SK-MEL-5 (cell line): ENCODE measurements at places on chromosomes 6 and 20. TPM values are rescaled to one million over a fixed set of nuclear protein-coding genes. Genes with fewer than 3 reads are reported as not detected.

GRCh38 chr6:132728616-132729015 lies 14.8 kb upstream of the VNN1 start:
- no peak for DNase-seq

DNA sequence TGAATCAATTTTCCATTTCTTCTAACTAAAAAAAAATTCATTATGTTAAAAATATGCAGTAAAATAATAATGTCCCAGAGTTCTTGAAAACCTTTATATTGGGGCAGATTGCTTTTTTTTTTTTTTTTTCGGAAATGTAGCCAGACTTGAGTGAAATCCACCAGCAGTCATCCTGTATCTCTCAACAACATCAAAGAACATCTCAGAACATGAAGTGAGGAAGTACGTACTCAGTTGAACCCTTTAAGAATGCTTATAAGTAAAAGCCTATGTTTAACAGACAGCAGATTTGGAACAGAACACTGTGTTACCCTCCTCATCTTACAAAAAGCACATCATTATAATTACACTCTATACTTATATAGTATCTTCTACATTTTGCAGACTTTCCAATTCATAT lies 51.0 kb upstream of the SUPT3H start:
- no peak for DNase-seq

- no peak for DNase-seq
Observed at GRCh38 chr6:125236536-125237327, 65.0 kb downstream of the HDDC2 start.

DNA sequence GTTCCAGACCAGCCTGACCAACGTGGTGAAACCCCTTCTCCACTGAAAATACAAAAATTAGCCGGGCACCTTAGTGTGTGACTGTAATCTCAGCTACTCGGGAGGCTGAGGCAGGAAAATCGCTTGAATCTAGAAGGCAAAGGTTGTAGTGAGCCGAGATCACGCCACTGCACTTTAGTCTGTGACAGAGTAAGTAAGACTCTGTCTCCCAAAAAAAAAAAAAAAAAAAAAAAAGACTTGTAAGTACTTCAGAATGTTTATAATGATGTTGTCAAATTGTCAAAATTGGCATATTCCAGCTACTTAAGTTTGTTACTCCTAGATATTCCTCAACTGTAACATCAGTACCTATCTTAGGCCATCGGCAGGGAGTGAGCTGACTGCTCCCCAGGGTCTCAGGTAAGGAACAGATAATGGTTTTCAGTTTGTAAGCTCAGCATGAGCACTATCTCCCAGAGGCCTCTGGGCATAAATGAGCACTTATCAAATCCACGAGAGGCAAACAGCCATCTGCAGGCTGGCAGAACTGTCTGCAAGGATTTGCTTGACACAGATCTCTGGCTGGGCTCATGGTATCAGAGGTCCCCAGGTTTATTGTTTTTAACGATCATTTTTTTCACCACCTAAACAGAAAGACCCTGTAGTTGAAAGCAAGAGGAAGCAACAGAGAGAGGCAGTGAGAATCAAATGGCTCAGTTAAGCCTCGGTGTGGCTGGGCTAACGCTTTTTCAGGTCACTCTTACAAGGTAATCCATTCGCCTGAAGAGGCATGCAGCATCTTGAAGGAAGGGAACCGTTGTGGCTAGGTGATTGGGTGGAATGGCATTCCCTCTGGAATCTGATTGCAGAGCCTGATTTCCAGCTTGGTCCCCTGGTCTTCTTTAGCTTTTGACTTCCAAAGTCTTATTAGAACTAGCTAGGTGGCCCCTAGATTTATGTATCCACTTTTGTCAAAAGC lies 115.9 kb downstream of the LY86 start:
- DNase-seq: no peak

DNA sequence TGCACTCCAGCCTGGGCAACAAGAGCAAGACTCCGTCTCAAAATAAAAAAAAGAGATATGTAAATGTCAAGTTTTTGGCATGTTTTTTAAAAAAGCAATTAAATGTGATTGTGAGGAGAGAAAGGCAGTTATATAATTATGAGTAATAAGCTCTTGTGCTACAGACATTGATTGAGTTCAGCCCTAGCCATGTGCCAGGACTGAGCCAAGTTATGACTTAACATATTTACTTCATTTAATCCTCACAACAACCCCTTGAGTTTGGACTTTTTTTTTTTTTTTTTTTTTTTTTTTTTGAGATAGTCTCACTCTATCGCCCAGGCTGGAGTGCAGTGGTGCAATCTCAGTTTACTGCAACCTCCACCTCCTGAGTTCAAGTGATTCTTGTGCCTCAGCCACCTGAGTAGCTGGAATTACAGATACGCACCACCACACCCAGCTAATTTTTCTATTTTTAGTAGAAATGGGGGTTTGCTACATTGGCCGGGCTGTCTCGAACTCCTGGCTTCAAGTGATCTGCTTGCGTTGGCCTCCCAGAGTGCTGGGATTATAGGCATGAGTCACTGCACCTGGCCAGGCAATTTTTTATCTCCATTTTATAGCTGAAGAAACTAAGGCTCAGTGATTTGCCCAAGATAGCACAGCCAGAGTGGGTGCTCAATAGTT lies 15.0 kb upstream of the CSE1L start:
- no peak for DNase-seq

Gene HLA-DQB2
- not detected in 2 replicates for total RNA-seq
